ENCODE measurements at places on chromosomes 13 and 19.

- peak; percentile 58 for DNase-seq
Measured at GRCh38 chr13:86725105-86725504, 925.9 kb upstream of the SLITRK6 start.

DNA sequence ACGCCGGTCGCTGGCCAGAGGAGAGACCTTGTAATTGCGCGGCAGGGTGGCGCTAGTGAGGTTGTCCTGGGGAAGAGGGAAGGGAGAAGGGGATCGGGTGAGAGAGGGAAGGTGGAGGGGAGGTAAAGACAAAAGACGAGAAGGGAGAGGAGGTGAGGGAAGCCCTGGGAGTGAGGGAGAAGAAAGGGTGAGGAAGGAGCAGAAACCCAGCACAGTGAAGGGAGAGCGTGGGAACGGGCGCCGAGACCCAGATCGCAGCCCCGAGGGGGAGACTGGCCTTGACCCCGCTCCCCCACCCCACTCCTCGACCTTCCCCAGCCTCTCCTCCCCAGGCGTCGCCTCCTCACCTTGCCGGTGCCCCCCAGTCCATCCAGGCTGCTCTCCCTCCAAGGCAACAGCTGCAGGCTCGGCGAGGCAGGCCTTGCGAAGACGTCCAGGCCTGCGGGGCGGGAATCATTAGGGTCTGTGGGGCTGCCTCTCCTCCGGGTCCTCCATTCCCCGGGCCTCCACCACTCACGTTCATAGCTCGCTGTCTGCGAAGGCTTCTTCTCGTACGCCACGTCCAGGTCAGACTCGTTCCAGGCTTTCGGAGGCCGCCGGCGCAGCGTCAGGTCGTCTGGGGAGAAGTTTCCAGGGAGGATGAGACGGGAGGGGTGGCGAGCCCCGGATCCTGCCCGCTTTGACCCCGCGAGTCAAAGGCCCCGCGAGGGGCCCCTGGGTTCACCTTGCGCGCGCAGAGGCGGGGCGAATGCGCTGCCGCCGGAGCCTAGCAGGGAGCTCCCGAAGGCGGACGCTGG is 8.8 kb downstream of the PPP1R13L start:
- DNase-seq, result no peak

- no peak for DNase-seq
Measured at GRCh38 chr19:42295342-42295741, 6.6 kb upstream of the PRR19 start.

DNA sequence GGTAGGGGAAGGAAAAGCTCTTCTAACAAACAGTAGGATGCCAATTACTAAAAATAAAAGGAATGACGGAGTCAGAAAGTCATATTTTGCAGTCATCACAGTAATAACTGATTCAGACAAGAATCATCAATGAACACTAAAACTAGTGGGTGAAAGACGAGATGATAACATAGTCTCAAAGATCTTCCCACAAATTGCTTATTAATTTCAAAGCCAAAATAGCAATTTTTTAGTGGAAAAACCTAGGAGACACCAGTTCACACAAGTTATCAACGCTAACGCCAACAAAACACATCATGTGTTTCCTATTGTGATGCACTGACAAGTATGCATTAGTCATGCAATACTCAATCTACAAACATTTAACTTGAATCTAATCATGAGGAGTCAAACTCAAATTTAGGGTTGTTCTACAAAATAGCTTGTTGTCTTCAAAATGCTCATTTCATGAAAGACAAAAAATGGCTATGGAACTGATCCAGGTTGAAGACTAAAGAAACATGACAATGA is 18.6 kb downstream of the ZNF233 start:
- no peak for DNase-seq

DNA sequence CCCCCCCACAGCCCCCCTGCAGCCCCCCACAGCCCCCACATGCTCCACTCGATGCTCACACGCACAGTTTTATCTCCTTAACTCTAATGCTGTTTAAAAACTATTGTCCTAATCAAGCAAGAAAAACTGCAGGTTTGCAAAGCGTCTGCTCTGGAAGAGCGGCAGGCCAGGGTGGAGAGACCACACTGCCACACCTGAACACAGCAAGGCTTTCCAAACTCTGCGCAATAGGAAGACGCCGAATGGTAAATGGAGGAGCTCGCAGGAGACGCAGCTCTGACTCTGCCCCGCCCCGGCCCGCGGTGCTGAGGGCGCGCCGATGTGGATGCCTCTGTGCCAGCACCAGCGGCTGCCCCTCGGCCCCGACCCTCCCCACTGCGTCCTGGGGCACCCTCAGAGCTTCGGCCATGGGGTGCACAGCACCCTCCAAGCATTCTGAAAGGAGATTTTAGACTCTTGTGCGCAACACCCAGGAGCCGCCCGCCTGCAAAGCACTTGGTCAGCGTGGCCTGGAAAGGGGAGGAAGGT is 32.4 kb downstream of the RASA3 start:
- DNase-seq, result peak; percentile 36

All from NCI-H82 (cell line).